CD8-positive, alpha-beta T cell (primary cell): ENCODE measurements at places on chromosomes 2 and 18.

DNA sequence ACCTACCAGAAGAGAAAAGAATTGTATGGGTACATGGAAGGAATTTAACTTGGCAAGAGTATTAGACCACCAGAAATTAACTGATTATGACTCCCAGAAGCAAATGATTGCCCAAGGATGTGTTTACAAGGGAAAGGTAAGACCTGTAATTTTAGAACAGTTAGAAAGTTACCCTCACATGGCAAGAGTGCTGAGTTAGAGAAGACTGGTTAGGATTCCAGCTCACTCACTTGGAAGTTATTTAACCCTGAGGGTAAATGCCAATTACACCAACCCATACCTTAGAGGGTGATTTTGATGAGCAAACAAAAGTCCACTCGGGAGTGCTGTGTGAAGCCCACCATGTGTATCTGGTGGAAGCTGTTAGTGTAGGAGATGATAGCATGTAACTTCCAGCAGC, 170.2 kb downstream of the TPGS2 start:
- DNase-seq: no peak

- DNase-seq: peak; percentile 76
These were observed 4.5 kb downstream of the ZFP36L2 start for GRCh38 chr2:43221763-43222474.

GRCh38 chr2:123380370-123380935, 644.6 kb upstream of the CNTNAP5 start:
- DNase-seq: no peak

DNA sequence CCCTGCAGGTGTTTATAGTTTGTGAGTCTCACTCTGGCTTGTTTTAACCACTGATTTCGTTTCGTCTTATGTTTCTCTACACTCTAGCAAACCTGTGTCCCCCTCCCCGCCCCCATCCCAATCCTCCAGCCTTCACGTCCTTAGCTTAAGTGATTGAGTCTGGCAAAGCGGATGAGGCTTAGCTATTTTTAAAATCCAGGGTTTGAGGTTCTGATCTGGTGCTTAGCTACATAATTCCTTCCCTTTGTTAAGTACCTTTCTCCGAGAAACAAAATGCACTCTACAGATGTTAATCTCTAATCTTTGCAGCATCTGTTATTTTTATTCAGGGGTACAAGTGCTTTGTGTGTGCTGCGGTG, 7.8 kb downstream of the AGAP1 start:
- no peak for DNase-seq

GRCh38 chr2:196592331-196592910, 47.1 kb upstream of the CCDC150 start:
- no peak for DNase-seq

- no peak for DNase-seq
These were observed 191.3 kb downstream of the AGAP1 start for GRCh38 chr2:235685024-235685721.

GRCh38 chr2:105387225-105387624, 11.6 kb downstream of the FHL2 start:
- no peak for DNase-seq

- DNase-seq: no peak
These were observed 18.3 kb upstream of the ITGA6 start for GRCh38 chr2:172409042-172409441.

- no peak for DNase-seq
These were observed 91.6 kb downstream of the ACKR3 start for GRCh38 chr2:236661061-236661761.
